Stimulated activated CD4-positive, alpha-beta T cell treated with anti-CD3 and anti-CD28 coated beads, Interleukin-1b, Interleukin-23, amount 100 ng/mL, for 48 hours (primary cell): ENCODE measurements at places on chromosomes 16 and 17.

DNA sequence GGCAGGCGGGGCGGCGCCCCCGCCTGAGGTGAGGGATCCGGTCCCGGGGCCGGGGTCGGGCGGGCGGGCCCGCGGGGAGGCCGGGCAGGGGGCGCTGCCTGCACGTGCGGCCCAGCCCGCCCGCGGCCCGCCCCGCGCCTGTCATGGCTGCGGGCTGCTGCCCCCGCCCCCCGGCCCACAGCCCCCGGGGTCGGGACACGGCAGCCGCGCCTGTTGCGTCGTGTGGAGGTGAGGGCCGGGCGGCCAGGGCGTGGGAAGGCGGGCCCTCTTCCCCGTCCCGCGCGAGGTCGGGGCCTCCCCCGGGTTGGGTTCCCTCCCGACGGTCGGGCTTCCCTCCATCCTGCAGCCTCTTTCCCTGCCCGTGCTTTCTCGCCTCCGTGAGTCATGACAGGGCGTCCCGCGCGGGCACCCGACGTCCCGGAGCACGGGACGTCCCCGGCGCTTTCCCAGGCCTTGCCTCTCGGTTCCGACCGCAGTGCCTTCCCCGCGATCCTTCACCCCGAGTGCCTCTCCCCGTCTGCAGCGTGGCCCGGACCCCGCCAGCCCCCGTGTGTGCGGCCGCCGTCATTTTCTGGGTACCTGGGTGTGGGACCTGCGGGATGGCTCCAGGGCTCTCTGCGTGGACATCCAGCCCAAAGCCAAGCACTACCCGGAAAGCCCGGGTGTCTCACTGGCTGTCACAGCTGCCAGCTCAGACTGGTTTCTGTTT, 76.7 kb downstream of the CHD9 start:
- peak; percentile 65 for DNase-seq

- no peak for DNase-seq
Measured at GRCh38 chr16:59295993-59296736, 562.0 kb upstream of the GOT2 start.

GRCh38 chr17:8453326-8453725, 17.6 kb downstream of the NDEL1 start:
- no peak for DNase-seq

DNA sequence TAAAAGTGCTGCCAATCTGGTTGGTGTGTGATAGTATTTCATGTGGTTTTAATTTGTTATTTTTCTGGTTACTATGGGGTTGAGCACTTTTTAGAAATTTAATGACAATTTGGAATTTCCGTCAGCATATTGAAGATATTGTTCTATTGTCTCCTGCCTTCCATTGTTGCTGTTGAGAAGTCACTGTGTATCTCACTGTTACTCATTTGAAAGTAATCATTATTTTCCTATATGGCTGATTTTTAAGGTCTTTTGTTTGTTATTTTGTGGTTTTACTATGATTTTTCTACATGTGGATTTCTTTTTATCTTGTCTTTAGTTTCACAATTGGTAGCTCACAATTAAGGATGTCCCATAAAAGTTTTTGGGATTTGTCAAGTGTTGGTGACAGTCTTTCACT, 8.2 kb downstream of the KRT26 start:
- DNase-seq = no peak

DNA sequence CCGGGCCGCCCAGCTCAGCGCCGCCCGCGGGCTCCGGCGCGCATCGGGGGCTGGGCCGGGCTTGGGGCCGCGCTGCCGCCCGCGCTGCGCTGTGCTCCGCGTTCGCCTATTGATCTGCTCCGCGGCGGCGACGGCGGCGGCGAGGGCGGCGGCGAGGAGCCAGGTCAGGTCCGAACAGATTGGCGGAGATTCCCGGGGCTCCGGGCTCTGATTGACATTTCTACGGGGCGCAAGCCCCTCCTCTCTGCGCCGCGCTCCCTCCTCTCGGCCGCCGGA, 559 bp downstream of the IRX3 start:
- DNase-seq = no peak

DNA sequence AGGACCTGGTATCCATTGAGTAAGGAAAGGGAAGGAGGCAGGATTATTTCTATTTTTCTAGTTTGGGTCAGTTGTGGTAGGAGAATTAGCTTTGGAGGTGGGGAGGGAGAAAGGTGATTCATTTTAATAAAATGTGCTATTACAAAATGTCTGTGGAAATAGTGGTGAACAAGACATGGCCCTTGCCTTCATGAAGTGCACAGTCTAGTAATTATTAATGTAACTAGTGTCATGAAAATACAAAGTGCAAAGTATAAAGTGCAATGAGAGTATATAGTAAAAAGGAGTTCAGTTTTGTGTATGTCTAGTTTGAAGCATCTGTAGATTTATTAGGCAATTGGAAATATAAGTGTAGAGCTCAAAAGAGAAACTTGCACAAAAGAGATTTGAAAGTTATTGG, 11.9 kb downstream of the NFATC3 start:
- DNase-seq = no peak

GRCh38 chr16:88769617-88770460, 15.2 kb downstream of the PIEZO1 start:
- DNase-seq = no peak
